Breast epithelium (tissue), 4 donors: ENCODE measurements at places on chromosomes 12 and 14.

GRCh38 chr14:91333650-91334039 is 84.0 kb downstream of the CCDC88C start:
- DNase-seq = no peak

DNA sequence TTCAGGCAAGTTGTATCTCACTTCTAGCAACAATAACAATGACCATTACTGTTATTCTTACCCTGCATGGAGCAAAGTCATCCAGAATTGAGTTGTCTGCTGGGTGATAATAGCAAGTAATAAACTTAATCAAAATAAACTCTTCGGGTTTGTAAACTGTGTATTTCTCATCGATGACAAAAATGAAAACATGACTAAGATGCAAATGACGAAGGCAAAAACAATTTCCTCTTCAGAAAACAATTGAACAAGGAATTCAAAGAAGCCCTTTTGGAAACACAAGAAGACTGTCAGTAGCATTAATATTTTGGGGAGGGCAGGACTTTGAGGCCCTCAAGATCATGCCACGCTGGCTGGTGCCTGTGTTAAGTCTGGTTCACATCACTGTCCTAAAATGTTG is 232.0 kb downstream of the BTG1 start:
- DNase-seq = no peak

- DNase-seq = no peak
Observed at GRCh38 chr12:20376984-20377383, 8.6 kb downstream of the PDE3A start.

DNA sequence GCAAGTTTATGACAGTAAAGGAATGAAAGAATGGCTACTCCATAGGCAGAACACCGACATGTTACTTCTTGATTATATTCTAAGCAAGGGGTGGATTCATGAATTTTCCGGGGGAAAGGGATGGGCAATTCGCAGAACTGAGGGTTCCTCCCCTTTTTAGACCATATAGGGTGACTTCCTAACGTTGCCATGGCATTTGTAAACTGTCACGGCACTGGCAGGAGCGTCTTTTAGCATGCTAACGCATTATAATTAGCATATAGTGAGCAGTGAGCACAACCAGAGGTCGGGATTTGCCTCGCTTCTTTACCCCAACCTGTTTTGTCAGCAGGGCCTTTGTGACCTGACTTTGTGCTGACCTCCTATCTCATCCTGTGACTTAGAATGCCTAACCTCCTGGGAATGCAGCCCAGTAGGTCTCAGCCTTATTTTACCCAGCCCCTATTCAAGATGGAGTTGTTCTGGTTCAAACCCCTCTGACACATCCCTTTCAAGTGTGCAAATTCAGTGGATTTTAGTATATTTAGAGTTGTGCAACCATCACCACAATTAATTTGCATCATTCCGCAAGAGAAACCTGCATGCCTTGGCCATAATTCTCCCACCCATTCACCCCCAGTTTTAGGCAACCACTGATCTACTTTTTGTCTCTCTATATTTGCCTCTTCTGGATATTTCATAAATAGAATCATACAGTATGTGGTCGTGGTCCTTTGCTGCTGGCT is 27.4 kb downstream of the PALS1 start:
- no peak for DNase-seq

- no peak for DNase-seq
Observed at GRCh38 chr12:62720661-62721330, 214.2 kb downstream of the PPM1H start.

GRCh38 chr12:90991952-90992465 is 12.8 kb downstream of the EPYC start:
- DNase-seq = no peak

DNA sequence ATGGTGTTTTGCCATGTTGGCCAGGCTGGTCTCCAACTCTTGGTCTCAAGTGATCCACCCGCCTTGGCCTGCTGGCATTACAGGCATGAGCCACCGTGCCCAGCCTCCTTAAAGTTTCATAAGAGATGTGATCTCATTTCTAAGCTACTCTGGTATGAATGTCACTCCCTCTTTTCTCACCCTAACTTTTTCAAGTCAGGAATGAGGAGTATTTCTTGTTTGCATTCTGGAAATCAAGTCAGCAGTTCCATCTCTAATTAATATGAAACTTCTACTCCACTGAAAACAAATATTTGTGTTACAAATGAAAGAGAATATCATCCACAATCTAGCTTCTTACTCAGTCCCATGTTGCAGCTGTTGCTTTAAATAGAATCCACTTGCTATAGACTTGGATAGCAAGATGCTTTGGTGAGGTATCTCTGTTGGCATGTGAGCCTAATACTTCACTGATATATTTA is 61.3 kb downstream of the ARF6 start:
- DNase-seq = no peak

- DNase-seq = no peak
Observed at GRCh38 chr12:53969588-53970259, 3.2 kb upstream of the HOXC11 start.

GRCh38 chr14:106489112-106489881 is 962.9 kb downstream of the TMEM121 start:
- DNase-seq = no peak

DNA sequence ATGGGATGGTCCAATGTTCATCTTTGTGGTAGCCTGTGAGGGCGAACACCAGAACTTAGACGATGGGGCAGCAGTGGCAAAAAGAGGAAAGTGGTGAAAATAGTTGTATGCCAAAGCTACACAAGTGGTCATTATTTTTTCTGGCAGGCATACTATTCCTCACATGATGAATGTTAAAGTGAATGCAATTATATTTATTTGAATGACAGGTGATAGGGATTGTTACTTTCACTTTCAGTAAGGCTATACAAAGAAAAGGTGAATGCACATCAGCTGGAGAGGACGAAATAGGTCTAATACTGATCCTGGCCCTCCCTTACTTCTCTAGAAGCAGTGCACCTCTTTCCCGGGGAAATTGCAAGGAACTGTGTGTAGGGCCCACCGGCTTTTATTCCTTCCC is 470.1 kb downstream of the TMTC2 start:
- no peak for DNase-seq

GRCh38 chr12:56522411-56523193 is 982 bp downstream of the RBMS2 start:
- DNase-seq = no peak

DNA sequence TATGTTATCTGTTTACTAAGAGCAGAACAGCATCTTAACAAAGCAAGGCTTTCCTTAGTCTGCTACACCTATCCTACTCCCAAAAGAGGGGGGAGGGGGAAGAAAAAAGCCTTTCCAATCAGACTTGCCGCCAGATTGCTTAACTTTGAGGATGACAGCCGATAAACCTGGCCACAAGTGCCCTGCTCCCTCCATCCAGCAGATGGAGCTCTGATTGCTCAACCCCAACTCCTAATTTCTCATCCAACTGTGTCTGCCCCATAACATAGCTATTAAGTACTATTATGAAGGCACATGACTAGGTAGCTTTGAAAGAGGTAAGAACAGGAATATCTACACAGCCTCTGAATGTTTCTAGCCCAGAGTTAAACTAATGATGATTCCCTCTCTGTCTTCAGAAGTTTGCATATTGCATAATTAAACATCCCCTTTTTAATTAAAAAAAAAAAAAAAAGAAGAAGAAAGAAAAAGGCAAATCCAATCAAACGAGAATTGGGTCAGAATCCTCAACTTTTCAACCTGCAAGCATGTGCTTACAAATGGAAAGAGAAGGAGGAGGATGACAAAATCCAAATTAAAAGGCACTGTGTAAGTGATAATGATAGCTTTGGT is 247.4 kb downstream of the GALC start:
- DNase-seq = no peak

- no peak for DNase-seq
Observed at GRCh38 chr12:74349925-74350324, 187.7 kb upstream of the ATXN7L3B start.

DNA sequence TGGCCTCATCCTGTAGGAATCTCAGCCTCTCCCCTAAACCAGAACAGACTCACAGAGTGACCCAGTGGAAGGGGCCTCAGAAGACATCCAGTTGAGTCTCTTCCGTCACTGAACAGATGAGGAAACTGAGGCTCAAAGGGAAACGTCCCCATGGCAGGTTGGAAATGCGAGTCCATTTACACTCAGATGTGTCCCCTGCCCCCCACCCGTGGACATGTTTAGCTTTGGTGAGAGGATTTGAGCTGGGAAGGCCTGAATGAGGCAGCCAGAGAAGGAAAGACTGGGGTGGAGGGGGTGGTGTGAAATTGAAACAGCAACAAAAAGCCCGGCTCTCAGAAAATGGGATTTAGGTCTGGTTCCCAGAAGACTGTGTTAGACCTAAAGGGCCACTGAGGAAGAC is 1.7 kb downstream of the FAIM2 start:
- no peak for DNase-seq

DNA sequence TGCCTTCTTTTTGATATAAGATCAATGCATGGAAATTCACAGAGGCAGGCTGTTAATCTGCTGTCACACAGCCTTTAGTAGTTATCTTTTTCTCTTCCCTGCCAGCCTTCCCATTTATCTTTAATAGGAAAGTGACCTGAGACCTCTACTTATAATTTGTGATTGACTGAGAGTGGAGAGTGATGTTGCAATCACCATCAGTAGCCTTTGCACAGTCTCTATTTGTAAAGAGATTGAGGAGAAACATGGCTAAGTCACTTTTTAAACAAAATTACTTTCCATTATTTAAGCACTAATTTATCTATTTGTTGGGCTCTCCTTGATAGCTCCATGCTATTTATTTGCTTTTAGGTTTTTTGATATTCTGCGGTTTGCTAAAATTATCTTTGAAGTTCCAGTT is 19.9 kb downstream of the LMNTD1 start:
- no peak for DNase-seq

DNA sequence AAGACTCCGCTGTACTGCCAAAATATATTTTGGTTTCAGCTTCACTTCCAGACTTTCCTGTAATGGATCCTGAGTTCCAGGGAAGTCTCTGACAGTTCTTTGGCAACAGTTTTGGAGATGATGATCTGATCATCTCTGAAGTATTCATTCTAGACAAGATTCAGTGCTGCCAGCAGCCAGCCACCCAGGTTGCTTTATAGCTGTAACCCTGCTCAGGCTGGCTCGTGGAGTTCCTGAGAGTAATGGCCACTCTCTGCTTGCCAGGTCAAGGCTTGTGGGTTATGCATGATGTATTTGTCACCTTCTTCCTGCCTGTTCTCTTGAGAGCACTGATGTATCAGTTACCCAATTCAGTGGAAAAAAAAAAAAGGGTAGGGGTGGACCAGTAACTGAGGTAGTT is 124.3 kb downstream of the PPHLN1 start:
- no peak for DNase-seq

DNA sequence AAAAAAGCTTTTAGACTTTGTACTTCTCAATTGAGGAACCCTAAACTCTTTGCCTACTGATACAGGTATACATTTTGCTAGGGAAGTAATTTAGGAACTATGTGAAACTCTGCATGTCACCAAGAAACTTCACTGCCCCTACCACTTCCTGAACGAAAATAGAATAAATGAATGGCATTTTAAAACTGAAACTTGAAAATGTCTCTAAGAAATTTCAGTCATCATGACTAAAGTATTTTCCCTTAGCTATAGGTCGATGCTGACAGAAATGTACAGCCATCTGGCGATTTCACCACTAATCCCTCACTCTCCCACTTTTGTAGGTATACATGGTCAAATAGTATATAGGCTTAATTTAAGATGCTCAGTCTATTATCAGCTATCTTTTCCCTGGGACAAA is 194.9 kb upstream of the SYT10 start:
- DNase-seq = no peak

- DNase-seq = no peak
Observed at GRCh38 chr12:109271418-109271817, 37.7 kb downstream of the FOXN4 start.

DNA sequence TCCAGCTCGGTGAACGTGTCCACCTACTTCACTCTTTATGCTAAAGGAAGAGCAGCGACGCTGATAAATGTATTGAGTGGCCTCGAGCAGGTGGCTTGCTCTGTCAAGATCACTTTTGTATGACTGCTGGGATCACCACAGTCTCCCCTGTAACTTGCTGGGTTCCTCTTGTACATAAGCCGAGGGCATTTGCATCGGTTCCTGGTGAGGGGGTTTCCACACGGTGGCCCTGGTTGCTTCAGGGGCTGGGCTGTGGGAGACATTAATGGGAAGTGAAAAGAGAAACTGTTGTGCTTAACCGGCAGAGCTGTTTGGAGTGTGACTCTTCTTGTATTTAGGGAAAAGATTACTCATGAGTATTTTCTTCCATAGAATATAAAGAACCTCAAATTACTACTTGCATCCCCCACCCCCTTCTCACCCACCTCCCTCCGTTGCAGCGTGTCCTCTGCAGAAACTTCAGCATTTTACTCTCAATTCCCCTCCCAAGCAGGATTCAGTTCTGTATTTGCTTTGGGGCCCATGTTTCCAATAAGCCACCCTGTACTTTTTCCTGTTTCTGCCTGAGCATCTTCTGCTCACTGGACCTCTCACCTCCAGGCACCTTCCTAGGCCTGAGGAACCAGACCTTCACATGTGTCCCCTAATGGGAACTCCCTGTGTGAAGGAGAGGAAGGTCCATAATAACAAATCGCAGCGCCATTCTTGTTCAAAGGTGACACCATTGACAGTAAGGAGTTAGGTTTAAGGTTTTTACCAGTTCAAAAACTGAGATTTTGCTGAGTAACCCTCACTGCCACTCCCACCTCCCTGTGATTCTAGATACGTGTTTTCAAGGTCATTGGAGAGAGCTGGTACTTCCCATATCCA is 187.0 kb downstream of the ETV6 start:
- no peak for DNase-seq

DNA sequence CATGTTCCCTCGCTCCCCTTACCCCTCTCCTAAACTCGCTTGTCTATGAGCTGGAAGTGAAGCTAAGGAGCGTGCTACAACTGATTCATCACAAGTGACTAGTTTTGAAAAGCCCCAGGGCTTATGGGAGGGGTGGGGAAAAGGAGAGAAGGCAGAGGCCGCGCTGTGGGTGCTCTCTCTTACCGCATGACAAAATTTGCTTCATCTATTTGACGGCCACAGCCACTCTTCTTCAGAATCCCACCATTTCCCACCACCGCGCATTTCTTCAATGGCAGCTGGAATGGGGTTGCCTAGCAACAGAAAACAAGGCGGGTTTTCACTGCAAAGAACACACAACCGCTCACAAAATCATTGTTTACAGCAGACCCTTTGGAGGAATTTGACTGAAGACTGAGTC is 79.4 kb downstream of the ST8SIA1 start:
- no peak for DNase-seq

DNA sequence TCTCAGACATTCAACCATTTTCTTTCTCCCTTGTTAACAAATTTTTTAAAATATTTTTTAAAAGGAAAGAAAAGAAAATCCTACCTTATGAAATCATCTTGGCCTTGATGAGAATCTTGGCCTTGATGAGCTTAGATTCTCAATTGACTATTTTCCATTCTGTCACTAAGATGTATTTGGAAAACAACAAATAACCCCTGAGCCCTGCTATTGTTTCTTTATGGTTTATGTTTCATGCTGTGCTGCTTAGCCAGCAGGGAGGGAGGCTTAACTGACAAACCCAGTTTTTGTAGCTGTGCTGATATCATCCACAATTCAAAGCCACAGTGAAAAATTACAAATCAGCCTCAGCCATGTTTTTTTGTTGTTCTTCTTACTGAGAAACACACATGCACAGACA is 404.1 kb downstream of the RAD51B start:
- DNase-seq = no peak

GRCh38 chr12:45200491-45201043 is 15.3 kb upstream of the ANO6 start:
- no peak for DNase-seq

GRCh38 chr12:8609061-8609570 is 3.5 kb downstream of the AICDA start:
- DNase-seq = no peak

- DNase-seq = no peak
Observed at GRCh38 chr12:41407232-41407799, 219.2 kb downstream of the PDZRN4 start.

- no peak for DNase-seq
Observed at GRCh38 chr12:69844836-69845235, 19.8 kb downstream of the MYRFL start.
